ENCODE measurements at places on chromosomes 7 and 10.

GRCh38 chr7:150620617-150621371, 11.4 kb downstream of the GIMAP6 start:
- DNase-seq = no peak

- peak; percentile 89 for DNase-seq
Observed at GRCh38 chr10:119650692-119651513, at the start of gene BAG3. Gene BAG3, plus strand, starts transcription at chr10:119651380. Its CDS starts 296 bp downstream, at chr10:119651676.

- DNase-seq = no peak
Observed at GRCh38 chr10:96283756-96284155, 12.4 kb upstream of the BLNK start.

- DNase-seq = no peak
Observed at GRCh38 chr10:125442856-125443540, 240.0 kb downstream of the TEX36 start.

- no peak for DNase-seq
Observed at GRCh38 chr10:45058992-45059561, 58.4 kb downstream of the ZNF22 start.

DNA sequence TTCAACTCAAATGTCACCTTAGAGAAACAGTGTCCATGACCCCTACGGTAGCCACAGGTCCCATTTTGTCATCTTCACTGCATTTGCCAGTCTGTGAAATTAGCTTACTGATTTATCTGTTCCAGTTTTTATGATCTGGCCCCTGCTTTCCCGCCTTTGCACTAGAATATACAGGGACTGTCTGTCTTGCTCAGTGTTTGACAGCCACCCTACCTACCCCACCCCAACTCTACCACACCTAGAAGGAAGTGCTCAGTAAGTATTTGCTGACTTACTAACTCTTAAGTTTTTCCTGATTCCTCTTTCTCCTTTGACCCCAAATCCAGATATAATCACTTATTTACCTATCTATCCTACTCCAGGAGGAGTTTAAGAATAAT, 49.5 kb downstream of the CREB3L2 start:
- DNase-seq = no peak

DNA sequence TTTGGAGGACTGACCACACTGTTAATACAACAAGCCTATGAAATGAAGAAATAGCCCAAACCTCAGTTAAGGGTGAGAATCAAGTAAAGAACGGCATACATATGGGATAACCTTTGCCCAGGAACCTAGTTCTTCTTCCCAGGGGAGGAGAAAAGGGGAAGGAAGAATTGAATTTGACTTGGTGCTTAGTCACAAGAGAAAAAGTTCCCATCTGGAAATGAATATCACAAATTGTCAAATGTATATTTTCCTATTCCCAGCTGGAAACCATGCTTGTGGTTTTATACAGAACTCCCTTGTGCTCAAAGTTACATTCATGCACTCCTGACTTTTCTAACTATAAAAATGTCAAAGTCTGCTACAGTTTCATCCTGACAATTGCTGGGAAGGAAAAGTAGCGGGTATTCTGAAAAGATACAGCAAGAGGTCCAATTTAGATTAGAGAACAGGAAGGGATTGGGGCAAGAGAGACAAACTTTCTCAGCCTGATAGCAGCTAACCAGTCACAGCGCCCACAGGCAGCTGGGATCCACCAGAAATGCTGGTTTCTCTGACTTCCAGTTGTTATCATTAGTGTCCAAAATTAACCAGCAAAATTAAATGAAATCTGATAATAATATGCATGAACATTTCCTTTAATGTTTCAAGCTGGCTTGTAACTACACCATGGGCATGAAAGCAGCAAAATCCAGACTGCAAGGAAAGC, 18.6 kb upstream of the GSAP start:
- DNase-seq = no peak

- DNase-seq = no peak
Observed at GRCh38 chr10:112213836-112214235, 30.3 kb upstream of the GPAM start.

GRCh38 chr7:116571552-116571951, 46.7 kb downstream of the CAV1 start:
- no peak for DNase-seq

DNA sequence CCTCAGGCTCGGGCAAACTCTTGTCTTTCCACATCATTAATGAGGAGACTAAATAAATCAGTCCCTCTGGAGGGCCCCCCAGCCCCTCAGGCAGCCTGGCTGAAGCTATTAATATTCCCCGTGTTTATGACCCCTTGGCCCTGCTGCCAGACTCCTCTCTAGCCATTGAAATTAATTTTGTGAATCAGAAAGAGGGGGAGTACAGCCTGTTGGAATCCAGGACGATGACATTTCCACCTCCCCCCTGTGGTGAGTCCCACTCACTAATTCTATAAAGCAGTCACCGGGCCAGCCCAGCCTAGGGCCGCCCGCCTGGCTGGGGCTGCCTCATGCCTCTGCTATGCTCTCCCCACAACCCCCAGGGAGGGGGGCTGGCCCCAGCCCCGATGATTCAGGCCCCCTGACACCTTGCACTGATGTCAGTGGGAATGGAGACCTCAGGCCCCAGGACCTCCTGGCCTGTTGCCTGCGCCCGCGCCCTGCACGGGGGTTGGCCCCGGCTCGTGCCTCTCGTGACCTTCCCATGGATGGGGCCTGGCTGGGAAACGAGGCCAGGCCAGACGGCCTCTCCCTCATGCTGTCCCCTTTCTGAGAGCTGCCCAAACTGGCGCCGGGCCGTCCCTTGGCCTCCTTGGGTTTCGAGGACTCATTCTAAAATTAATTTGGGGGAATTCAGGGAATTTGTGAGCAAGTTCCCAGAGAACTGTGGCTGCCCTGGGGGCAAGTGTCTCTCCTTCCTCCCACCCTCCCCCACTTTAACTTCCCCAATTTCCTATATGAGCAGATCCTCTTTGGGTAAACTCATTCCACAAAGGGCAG, 34.0 kb downstream of the TMEM270 start:
- no peak for DNase-seq

DNA sequence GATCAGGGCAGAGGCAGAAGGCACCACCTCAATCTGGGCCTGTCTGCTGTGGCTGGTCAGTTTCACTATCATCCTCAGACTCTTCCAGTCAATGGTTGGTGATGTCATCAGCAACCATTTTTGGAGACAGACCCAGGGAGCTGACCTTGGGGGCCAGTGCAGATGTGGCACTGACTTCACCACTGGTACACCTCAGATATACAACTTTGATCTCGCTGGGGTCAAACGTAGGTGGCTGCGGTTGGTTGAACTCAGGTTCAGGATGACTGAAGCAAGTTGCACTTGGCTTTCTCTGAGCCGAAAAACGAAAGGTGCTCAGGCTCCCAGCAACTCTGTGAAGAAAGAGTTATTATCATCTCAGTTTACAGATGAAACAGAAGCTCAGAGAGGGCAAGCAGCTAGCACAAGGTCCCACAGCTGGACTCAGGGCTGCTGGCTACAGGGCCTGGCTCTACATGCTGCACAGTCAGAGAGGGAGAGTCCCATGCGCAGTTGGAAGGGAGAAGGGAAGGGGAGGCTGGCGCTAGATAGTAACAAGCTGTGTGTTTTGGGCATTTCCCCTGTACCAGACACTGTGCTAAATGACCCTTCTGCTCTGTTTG, 27.2 kb downstream of the ANKRD16 start:
- no peak for DNase-seq

- no peak for DNase-seq
Observed at GRCh38 chr7:20220921-20221547, 3.9 kb upstream of the MACC1 start.

- DNase-seq = no peak
Observed at GRCh38 chr10:60138842-60139241, 232.5 kb upstream of the CCDC6 start.

GRCh38 chr10:15200626-15201025, 32.1 kb upstream of the NMT2 start:
- DNase-seq = no peak

GRCh38 chr10:78688901-78689583, 379.7 kb upstream of the ZMIZ1 start:
- DNase-seq = peak; percentile 76

GRCh38 chr7:2866601-2867000, 22.5 kb upstream of the GNA12 start:
- DNase-seq = no peak

DNA sequence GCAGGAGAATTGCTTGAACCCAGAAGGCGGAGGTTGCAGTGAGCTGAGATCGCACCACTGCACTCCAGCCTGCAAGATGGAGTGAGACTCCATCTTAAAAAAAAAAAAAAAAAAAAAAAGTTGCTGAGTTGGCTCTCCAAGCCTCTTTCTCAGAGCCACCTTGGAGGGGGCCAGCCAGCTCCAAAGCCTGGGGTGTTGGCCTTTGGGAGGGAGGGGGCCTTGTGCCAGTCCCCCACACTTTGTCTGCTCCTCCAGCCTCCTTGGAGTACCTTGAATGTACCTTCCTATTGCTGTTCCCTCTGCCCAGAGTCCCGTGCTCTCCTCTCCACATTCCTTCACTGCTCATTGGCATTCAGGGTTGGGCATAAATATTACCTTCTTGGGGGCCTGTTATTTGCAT, 62.4 kb downstream of the GRK5 start:
- no peak for DNase-seq

GRCh38 chr7:32495298-32496051, at the start of gene AVL9:
Gene AVL9, plus strand, starts transcription at chr7:32495489. Its CDS starts 221 bp downstream, at chr7:32495710.
- peak; percentile 97 for DNase-seq

GRCh38 chr7:105825371-105825770, 51.0 kb downstream of the ATXN7L1 start:
- DNase-seq = no peak

GRCh38 chr7:148547951-148548350, 42.6 kb upstream of the C7orf33 start:
- DNase-seq = no peak

- peak; percentile 62 for DNase-seq
Observed at GRCh38 chr10:3807211-3807927, 22.4 kb upstream of the KLF6 start.

DNA sequence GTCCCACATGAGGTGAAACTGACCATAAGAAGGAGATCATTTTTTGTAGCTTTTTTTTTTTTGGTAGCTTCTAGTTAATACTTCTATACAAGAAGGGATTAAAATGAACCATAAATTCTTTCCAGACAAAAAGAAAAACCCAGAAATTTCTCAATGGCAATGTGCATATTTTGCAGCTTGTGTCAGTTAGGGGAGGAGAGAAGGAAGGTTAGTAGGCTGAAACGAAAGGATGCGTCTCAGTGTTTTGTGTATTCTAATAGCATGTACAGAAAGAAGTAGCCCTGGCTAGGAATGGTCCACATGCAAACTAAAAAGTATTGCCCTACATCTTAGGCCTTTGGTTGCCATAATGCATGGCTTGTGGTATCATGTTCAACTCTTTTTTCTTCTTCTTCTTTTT, 90.6 kb downstream of the CACNB2 start:
- no peak for DNase-seq

GRCh38 chr7:101939136-101939695, 121.8 kb downstream of the CUX1 start:
- no peak for DNase-seq

GRCh38 chr10:80405626-80406025, 2.7 kb upstream of the PRXL2A start:
- DNase-seq = no peak

GRCh38 chr7:150766334-150766709, 29.1 kb downstream of the GIMAP5 start:
- no peak for DNase-seq

DNA sequence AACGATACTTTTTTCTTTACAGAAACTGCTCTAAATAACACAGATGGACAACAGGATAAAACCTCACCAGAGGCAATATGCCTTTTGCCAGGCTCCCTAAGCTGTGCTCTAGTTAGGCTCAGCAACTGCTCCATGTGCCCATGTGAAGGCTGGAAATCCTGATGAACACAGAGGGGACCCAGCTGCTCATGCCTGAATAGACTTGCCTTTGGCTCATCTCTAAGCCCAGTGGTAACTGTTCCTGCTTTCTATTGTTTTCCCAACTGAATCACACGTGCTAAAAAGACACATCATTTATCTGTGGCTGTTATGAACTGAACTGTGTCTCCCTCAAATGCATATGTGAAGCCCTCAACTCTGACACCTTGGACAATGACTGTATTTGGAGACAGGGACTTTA, 110.4 kb downstream of the RNF216 start:
- DNase-seq = no peak

DNA sequence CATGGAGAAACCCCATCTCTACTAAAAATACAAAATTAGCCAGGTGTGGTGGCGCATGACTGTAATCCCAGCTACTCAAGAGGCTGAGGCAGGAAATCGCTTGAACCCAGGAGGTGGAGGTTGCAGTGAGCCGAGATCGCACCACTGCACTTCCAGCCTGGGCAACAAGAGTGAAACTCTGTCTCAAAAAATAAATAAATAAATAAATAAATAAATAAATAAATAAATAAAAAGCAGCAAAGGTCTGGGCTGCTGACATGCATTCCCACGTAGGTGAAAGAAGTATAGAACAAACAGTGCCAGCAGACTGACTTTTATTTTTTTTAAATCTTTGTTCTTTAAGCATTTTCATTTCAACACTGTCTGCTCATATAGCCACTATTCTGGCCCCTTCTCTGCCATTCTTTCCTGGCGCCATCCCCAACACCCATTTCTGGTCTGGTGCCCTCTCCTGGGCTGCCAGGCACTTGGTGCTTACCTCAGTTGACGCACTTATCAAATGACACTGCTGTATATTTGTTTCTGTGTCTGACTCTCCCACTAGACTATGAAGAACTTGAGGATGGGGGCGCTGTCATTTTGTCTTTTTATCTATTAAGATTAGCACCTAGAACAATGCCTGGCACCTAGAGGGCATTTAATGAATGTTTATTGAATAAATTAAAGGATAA, 15.6 kb downstream of the FAM107B start:
- no peak for DNase-seq

GRCh38 chr10:94183666-94184264, 179.0 kb downstream of the NOC3L start:
- no peak for DNase-seq

GRCh38 chr7:141386881-141387280, 164.3 kb upstream of the AGK start:
- no peak for DNase-seq

- DNase-seq = no peak
Observed at GRCh38 chr10:133199992-133200611, 29.9 kb upstream of the UTF1 start.

GRCh38 chr7:74029991-74030415, 2.0 kb downstream of the ELN start:
- DNase-seq = no peak

DNA sequence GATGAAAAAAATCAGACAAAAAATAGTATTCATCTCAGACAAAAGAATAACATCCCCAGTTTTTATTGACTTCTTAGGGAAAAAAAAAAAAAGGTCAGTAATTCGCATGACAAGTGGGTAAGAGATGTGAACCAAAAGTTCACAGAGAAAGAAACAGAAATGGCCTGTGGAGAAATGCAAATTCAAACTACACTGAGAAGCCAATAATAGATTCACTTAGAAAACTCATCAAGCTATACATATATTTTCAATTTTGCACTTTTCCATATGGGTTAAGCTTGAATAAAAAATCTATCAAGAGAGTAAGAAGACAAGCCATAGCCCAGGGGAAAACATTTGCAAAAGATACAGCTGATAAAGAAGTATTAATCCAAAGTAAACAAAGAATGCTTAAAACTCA, 28.0 kb downstream of the HERC4 start:
- DNase-seq = no peak

DNA sequence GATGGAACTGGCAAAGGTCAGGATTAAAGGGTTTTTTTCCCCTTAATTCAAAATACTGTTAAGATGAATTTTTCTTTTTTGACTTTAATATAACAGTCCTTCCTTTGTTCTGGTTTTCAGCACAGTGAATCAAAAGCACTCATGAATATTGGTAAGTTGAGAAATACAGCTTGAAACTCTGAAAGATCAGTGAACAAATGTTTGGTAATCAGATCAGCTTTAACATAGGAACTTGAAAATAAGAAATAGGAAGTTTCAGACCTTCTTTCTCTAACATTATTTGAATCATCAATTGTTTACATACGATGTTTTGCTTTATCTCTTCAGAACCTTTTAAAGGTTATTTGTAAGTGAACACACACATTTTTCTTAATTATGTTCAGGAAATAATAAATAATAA, 90.5 kb downstream of the SGMS1 start:
- DNase-seq = no peak
